Left ventricle myocardium superior (tissue), 1 donor: ENCODE measurements at places on chromosomes 12 and 14. TPM values are rescaled to one million over a fixed set of nuclear protein-coding genes. Genes with fewer than 3 reads are reported as not detected.

DNA sequence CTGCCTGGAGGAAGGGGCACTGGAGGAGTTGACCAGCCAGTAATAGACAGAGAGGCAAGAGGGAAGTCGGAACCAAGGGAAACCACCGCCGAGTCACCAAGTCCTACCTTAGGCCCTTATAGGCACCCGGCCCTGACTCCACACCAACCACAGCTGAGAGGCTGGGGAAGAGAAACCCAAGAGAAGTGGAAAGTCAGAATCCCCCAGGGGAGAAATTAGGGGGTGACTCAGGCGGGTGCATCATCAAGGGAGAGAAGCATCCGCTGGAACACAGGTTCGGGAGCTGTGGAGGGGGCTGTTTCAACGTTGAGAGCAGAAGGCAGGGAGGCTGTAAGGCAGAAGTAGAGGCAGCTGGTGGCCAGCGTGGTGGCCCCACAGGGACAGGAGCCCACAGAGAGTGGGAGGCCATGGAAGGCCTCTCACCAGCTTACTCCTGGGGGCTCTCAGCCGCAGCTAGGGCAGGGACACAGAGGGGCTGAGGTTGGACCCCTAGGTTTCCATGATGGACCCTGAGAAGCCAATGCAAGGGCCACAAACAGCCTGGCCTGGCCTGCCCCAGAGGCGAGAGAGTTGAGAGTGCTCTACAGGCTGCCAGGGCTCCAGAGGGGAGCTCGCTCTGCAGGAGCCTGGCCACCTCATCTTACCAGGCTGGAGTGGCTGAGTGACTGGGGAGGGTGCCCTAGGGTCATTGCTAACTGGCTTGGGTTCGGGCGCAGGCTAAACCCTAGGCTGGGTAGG, 1.4 kb upstream of the TRMT61A start:
- DNase-seq = peak; percentile 32

The DNAJC22 gene
- total RNA-seq = 0.10 TPM

The RHOJ gene
- 13.3 TPM for total RNA-seq

- no peak for DNase-seq
These were observed 583 bp upstream of the LEMD3 start for GRCh38 chr12:65168681-65169319.

The SLCO1B1 gene
- total RNA-seq = not detected

- DNase-seq = no peak
These were observed 751 bp upstream of the GPRC5A start for GRCh38 chr12:12890543-12891079.

DNA sequence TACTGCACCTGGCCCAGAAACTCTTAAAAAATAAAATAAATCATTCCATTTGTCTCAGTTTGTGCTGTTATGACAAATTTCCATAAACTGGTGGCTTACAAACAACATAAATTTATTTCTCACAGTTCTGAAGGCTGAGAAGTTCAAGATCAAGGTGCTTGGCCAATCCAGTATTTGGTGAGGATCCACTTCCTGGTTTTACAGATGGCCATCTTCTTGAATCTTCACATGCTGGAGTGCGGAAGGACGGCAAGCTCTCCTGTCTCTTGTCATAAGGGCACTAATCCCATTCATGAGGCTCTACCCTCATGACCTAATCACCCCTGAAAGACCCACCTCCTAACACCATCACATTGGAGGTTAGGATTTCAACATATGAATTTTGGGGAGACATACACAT, 29.9 kb upstream of the MYBPC1 start:
- no peak for DNase-seq

The LTB4R2 gene
- 1.5 TPM for total RNA-seq
